ENCODE measurements at places on chromosomes 2 and 18.

- DNase-seq = no peak
These were observed 168.2 kb downstream of the TWIST2 start for GRCh38 chr2:239015901-239016675.

GRCh38 chr2:163119966-163120365, 281.4 kb upstream of the KCNH7 start:
- DNase-seq = no peak

- no peak for DNase-seq
These were observed 2.1 kb upstream of the TANC1 start for GRCh38 chr2:158966312-158966711.

DNA sequence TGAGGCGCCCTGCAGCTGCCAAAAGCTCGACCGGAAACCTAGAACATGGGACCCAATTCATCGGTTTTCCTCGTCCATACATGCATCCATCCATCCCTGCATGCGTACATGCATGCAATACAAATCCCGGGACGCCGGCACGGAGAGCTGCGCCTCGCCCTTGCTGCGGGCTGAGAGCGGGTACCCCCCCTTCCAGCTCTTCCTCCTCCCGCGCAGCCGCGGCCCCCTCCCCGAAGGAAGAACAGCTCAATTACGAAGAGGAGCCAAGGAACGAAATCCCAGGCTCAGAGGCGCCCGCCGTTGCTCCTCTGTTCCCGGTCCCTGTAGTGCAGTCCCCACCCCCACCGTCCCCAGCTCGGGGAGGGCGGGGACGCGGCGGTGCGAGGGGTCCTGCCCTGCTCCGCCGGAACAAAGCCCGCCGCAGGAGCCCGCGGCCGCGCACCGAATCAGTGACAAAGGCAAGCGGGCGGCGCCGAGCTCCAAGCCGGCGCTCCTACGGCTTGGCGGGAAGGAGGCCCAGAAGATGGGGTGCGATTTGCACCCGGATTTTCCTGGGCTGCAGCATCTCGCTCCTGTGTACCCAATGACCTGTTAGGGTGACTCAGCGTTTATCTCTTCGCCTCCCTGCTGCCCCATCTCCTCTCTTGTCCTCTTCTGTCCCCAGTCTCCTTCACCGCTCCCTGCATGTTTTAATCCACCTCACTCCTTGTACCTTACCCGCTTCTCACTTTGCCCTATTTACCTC, 8.9 kb upstream of the POU3F3 start:
- DNase-seq = peak; percentile 81

GRCh38 chr2:212299943-212300342, 238.7 kb downstream of the ERBB4 start:
- DNase-seq = no peak
